Stimulated activated CD8-positive, alpha-beta memory T cell treated with anti-CD3 and anti-CD28 coated beads, Interleukin-7, amount 100 ng/mL, for 48 hours (primary cell): ENCODE measurements at places on chromosomes 13 and 19.

DNA sequence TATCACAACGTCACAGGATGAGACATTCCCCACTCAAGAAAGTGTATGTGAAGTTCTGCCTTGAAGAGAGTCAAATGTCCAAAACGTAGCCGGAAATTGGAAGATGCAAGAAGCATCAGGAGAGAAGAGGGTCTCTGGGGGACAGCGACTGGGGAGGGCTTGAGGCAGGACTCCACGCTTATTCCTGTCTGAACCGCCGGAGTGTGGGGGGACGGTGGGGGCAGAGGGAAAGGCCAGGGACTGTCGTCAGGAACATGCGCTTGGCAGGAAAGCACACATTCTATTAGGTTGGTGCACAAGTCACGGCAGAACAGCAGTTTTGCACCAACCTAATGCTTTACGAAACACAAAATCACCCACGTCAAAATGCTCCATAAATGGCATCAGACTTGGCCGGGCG is 95.3 kb upstream of the TM9SF2 start:
- DNase-seq, result no peak

- DNase-seq, result no peak
Observed at GRCh38 chr19:58555920-58556621, 1.2 kb upstream of the CHMP2A start.

- DNase-seq, result no peak
Observed at GRCh38 chr19:42092350-42092749, 16.4 kb downstream of the ZNF574 start.

GRCh38 chr13:91331047-91331915 is 16.2 kb upstream of the MIR17HG start:
- no peak for DNase-seq
